ENCODE measurements at places on chromosomes 6 and 20.

DNA sequence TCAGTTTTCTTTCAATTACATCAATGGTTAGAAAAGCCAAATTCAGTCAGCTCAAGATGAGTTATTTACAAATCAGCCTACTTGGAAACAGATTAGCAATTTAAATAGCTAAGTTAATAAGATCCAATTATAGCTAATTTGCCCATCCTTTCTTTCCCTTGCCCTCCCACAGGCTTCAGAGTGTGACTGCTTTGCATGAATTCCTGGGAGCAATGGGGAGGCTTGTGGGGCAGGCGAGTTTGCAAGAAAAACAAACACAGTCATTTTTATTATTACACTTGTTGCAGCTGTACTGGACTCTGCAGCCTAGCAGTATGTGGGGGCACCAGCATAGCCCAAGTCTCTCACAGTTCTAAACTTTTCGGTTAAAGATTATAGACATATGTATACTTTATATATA, 219.0 kb downstream of the NKAIN2 start:
- no peak for DNase-seq

DNA sequence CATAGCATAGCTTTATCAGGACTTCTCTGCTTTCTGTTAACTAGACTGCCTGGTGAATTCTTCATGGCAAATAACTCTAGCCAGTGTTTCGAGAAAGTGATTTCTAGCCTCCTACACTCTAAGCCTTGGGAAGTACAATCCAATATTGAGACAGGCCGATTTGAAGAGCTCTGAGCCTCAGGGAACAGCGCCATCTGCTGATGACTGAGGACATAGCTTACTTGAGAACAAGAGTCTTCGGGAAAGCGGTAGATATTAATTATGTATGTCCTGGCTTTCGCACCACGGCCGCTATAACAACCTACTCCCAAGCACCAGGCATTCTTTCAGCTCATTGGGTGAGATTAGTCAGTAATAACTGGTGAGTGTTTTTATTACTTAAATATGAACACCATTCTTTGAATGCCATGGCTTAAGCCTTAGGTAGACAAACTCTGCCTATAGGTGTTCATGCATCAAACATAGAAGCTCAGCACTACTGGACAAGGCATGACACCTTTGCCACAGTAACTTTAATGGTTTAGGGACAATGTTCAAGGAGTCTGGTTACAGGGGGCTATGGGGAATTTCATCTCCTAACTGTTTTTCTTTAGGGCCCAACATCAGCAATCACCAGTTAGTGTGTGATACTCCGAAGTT, 518.6 kb downstream of the BMP2 start:
- peak; percentile 72 for DNase-seq

- DNase-seq = no peak
Measured at GRCh38 chr6:124147621-124148020, 344.0 kb downstream of the NKAIN2 start.

- DNase-seq = no peak
Measured at GRCh38 chr6:2158596-2159271, 86.7 kb downstream of the GMDS start.

- no peak for DNase-seq
Measured at GRCh38 chr6:15063253-15063853, 182.5 kb upstream of the JARID2 start.

GRCh38 chr6:113147544-113147943, 709.6 kb upstream of the MARCKS start:
- DNase-seq = no peak

DNA sequence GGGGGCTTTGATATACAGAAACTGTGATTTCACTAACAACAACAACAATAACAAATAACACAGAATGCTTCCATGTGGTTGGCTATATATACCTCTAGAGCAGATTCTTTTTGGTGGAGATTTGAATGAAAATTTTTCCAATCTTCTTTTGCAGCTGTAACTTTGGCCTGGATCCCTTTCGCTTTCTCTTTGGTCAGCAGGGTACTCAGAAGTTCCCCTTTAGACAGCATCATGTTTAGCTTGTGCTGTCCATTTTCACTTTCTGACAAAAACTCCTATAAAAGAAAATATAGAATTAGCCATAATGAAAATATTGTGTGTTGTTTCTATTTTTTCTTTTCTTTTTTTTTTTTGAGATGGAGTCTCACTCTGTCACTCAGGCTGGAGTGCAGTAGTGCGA, 264.2 kb downstream of the SYNE1 start:
- DNase-seq = no peak

DNA sequence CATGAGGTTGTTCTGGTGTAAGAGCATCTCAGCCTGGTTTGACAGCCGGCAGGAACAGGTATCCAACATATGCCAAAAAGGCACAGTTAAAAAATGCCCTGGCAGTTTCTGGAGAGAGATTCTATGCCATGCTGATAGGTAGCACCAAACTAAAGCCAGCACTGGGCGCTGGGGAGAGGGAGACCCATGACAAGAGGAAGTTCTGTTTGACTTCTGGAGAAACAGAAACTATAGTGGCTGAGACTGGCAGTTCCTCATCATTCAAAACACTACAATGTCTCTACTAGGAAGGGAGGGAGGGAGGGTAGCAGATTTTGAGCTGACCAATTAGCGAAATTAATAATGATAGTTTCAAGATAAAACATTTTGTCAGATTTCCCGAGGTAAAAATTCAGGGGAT, 174.1 kb downstream of the ADAT2 start:
- no peak for DNase-seq

- no peak for DNase-seq
Measured at GRCh38 chr20:4216142-4216735, 200.9 kb upstream of the RNF24 start.

DNA sequence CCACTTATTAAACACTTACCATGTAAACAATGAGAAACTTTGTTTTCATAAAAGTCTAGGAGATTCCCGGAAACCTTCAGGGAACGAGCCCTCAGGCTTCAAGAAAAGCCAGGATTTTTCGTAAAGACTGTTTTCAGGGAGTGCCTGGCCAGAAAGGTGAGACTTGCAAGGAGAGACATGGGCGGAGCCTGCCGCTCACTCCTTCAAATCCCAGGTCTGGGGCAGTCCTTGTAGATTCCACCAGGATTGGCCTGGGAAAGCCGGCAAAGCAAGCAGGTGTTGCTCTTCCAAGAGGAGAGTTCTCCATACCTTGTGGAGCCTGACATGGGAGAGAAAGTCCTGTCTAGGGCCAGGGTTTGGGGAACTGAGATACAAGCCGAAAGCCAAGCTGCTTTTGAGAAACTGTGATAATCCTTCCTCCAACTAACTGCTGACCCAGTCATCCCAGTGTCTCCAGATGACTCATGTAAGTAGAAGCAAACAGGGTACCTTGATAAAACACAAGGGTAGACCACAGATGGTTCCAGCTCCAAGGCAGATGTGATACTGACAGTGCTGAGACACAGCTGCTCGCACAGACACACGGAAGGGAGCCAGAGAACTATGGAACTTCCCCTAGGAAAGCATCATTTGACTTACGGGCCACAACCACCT, 69.4 kb upstream of the NAA20 start:
- no peak for DNase-seq

DNA sequence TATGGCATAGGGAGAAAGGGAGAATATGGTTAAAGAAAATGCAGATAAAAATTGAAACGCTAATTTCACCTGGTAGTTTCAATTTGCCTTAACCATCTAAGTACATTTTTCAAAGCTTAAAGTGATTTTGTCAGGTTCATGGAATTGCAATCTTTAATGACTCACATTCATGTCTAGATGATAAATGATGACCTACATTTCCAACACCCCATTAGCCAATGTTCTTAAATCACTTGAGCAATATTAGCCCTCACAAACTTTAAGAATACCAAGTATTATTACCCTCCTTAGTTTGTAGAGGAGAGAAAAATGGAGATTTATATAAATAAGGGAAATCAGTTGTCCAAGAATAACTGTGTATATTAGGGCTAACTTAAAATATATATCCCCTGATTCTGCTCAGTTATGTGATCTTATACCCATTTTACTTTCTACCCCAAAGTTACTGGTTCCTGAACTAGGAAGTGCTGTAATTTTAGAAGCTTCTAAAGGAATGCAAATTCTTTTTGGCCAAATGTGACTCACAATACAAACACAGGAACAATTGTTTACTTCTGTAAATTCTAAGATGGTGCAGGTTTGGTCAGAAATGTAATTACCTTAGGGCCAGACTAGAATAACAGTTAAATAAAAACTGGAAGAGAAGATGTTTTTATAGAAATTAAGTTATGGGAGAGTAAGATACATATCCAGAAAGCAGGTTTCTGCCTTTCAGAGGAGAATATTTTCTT, 34.5 kb downstream of the TPBG start:
- DNase-seq = no peak

DNA sequence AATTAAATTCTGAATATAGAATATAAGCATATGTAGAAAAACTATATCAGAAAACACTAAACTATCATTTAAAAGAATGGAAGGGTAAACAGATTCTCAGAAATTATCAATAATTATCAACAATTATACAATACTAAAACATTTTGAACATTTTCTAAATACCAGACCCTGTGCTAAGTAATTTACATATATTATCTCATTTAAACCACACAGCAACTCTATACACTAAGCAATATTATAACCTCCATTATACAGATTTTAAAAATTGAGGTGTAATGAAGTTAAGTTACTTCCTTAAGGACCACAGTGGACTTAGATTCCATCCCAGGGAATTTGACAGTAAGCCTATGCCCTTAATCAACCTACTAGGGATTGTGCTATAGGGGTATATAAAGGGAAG, 33.3 kb downstream of the DTNBP1 start:
- no peak for DNase-seq

GRCh38 chr6:100126790-100127484, 132.9 kb upstream of the MCHR2 start:
- no peak for DNase-seq

GRCh38 chr20:47041396-47041899, 146.8 kb downstream of the EYA2 start:
- no peak for DNase-seq

GRCh38 chr6:109105681-109106080, 10.4 kb downstream of the CEP57L1 start:
- no peak for DNase-seq

- no peak for DNase-seq
Measured at GRCh38 chr6:161557333-161558107, 283.7 kb upstream of the AGPAT4 start.

GRCh38 chr6:150227281-150227680, 84.4 kb downstream of the PPP1R14C start:
- DNase-seq = no peak

- no peak for DNase-seq
Measured at GRCh38 chr6:50791900-50792508, 26.7 kb upstream of the TFAP2B start.

- peak; percentile 43 for DNase-seq
Measured at GRCh38 chr6:161001421-161001820, 9.9 kb downstream of the MAP3K4 start.

- DNase-seq = no peak
Measured at GRCh38 chr6:157988700-157989063, 7.0 kb downstream of the SYNJ2 start.

GRCh38 chr20:19256085-19256484, 43.6 kb downstream of the SLC24A3 start:
- no peak for DNase-seq

GRCh38 chr6:27280064-27280539, 32.0 kb downstream of the POM121L2 start:
- DNase-seq = no peak

DNA sequence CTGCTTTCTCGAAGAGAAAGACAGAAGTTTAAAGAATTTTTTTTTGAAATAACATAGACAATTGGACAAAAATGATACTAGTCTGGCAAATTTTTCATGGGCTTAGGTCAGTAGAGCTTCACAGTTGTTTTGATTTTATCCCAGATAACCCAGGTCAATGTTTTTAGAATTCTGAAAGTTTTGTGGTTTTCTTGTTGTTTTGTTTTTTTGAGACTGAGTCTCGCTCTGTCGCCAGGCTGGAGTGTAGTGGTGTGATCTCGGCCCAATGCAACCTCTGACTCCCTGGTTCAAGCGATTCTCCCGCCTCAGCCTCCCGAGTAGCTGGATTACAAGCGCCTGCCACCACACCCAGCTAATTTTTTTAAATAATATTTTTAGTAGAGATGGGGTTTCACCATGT, 22.8 kb downstream of the KIF13A start:
- DNase-seq = no peak

GRCh38 chr6:35094183-35094582, 47.0 kb downstream of the TCP11 start:
- no peak for DNase-seq

DNA sequence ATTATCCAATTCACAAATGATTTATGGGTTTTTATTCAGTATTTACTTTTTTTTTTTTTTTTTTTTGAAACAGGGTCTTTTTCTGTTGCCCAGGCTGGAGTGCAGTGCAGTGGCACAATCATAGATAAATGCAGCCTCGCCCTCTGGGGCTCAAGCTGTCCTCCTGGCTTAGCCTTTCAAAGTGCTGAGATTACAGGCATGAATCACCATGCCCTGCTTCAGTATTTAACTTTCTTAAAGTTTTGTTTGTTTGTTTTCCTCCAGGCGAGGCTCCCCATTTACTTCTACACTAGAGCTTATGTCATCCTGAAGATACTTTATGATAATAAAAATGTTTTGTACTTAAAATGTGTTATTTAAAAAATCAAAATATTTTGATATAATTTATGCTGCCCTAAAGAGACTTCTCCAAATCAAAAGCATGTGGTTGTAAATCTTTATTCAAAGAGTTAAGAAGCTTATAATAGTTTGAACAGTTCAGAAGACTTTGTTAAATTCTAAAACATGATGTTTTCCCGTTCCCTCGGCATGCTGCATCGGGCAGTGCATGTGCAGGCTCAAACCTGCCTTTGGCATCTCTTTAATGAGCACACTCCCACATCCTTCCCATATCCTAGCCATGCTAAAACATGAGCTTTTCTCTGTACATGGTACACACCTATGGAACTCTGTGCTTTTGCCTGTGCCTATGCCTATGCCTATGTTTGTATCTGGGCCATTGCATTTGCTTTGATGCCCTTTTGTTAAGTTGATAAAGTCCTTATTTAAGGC, 11.0 kb downstream of the SMPDL3A start:
- DNase-seq = no peak

DNA sequence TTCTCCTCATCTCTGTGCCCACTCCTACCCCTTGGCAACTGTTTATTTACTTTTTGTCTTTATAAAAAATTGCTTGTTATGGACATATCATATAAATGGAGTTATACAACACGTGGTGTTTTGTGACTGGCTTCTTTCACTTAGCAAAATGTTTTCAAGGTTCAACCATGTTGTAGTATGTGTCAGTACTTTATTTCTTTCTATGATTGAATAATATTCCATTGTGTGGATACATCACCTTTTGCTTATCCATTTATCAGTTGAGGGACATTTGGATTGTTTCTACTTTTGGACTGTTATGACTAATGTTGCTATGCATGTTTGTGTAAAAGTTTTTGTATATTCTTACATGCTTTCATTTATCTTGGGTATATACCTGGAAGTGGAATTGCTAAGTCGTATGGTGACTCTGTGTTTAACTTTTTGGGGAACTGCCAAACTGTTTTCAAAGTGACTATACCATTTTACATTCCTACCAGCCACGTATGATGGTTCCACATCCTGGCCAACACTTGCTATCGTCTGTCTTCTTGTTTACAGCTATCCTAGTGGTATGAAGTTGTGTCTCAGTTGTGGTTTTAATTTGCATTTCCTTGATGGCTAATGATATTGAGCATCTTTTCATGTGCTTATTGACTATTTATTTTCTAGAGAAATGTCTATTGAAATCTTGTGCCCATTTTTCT, 84.4 kb downstream of the SLX4IP start:
- no peak for DNase-seq
